Activated CD8-positive, alpha-beta memory T cell treated with anti-CD3 and anti-CD28 coated beads for 4 hours (primary cell): ENCODE measurements at places on chromosomes 12 and 14.

DNA sequence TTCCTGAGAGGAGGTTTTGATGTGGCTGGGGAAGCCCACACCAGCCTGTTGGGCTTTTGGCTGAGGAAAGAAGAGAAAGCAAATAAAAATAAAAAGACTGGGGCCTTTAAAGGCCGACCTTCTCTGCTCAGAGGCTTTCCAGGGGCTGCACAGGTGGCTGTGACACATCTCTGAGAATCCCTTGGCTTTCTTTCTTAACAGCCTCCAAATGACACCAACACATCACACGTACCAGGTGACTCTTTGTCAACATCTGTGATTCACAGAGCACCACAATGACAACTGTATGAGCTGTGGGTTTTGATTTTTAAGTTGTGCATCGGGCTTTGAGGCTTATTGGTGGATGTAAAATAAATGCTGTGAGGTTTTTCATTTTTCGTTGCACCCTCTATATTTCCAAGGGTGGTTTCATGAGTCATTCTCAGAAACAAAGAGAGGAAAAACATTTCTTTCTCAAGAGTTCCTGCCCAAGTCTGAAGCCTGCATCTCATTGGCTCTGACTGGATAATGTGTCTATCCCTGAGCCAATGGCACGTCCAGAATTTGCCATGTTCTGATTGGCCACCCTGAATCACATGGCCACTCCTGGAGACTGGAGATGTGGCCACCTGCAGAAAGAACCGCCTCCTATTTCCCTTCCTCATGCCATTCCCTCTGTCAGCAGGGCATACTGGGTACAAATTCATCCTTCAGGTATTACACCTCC is 349.0 kb downstream of the GLT1D1 start:
- no peak for DNase-seq

- no peak for DNase-seq
Observed at GRCh38 chr14:72165229-72165698, 233.0 kb downstream of the RGS6 start.

DNA sequence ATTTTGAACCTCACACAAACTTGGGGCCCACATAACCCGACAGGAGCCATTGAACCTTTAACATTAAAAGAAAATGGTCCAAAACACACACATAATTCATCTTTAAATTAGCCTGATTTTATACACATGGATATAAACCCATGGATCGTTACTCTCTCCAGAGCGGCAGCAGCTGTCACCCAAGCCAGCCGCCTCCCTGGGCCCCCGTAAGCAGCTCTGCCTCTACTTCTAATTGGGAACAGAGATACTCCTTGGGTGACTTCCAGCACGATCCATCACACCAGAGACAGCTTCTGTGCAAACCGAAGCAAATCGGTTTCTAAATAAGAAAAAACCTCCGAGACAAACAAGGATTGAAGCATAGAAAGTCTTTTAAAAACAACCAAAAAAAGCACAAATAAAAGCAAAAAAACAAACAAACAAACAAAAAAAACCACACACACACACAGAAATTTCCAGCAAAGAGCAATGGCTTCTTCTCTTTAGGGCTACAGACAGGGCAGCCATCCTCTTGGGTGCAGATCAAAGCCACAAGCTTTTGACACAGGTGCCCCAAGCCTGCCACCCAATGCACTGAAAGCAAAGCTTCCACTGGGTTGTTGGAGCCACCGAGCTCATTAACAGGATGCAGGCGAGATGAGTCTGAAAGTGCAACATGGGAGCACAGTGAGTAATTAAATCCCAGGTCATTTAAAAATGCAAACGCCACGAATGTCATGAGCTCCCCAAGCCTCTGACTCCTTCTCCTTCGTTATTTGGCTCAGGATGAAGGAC is 156.9 kb downstream of the DPF3 start:
- DNase-seq: no peak

DNA sequence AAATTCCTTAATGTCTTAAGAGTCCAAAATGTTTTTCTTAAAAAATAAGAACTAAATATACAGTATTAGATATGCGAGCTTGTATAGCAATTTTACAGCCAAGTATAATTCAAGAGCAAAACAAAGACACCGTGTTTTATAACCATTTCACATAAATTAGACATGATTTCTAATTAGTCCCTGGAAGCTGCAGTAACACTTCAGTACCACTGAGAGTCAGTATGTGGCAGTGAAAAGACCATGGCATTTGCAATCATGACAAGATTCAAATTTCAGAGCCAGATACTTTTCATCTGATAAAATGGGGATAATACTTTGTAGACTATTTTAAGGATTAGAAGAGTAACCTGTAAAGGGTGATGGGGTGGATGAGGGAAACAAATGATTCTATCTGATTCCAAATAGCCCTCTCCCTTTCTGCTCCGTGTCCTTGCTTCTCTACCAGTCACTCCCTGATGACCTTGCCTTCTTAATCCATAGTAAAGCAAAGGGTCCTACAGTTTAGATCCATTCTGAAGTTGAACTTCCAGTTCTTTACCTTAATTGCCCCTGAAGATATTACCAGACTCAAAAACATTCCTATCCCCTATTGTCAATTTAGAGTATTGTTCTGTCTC is 145.4 kb upstream of the ABCD2 start:
- DNase-seq: no peak

DNA sequence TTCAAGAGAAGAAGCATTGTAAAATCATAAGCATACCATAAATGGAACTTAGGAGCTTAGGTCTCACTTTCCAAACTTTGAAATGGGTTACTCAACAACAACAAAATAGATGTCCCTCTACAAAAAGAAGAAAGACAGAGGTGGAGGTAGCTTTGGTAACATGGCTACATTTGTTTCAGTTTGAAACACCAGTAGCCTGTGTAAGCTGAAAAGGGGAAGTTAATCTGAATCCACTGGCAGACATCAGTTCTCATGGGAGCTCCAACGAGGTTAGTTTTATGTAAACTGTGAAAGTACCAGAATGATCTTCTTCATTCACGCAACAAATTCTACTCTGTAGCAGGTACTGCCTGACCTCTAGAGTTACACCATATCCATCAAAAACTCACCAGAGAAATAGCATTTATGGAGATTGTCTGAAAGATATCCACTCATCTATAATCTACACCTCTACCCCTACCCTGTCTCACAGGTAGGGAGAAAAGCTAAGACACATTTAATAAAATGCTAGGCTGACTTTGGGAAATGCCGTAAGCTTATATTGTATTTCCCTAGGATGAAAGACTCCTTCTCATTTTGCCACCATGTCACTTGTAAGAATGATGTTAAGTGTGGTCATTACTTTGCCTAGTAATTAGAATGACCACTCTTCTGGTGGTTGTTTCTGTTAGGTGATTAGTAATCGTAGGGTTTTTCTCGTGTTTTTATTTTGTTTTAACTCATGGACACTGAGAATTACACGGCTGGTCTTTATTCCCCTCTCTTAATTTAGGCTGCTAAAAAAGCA is 224.1 kb downstream of the ASCL1 start:
- no peak for DNase-seq

DNA sequence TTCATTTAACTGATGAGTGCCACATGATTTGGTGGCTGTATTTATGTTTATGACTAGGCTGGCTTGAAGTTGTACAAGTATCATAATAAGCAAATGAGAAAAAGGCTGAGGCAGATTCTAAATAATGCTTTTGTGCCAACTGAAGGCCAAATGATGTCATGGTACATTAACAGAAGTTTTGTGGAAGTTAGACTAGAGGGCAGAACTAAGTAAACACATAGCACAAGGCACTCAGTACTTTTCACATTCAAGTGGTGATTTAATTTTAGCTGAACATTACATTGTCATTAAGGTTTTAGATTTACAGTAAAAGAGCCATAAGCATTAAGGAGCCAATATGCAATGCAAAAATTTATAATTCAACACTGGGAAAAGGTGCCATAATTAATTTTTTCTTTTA is 21.1 kb downstream of the PPP1CC start:
- no peak for DNase-seq

GRCh38 chr14:94775871-94776210 is 5.9 kb upstream of the GSC start:
- no peak for DNase-seq

- no peak for DNase-seq
Observed at GRCh38 chr14:21063479-21063878, 5.9 kb downstream of the RNASE8 start.

- DNase-seq: no peak
Observed at GRCh38 chr12:120267736-120268135, 2.2 kb upstream of the PXN start.

DNA sequence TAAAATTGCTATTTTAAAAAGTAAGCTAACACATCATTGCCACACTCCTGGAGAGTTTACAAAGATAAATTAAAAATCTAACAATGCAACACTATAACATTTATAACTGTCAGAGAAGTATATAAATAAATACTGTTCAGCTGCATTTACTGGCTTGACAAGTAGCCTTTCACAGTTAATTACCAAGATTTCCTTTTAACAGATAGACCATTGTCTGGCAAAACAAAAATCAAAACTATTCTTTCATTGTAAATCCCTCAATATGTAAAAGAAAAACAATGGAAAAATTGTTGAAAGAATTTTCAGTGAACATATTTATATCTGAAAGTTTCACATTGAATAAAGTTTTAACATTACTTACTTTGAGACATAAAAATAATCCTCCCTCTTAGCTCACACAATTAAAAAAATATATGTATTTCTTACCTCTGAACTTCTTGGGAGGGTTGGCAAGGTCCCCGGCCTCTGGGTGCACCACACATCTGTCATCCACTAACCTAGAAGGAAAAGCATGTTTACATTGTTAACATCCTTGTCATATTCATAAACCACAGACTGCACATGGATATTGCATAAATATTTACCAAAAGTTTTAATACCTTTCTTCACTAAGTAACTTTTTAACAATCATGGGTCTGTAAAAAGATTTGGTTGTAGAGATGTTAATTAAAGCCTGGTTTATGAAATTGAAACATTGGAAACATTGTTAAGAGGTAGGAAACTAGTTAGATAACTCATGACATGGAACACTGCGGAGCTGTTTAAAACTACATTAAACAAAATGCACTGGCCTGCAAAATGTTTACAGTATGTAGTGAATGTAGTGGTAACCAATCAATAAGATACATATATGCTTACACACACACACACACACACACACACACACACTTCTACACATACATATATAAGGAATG is 43.0 kb downstream of the ITPR2 start:
- DNase-seq: no peak

GRCh38 chr12:69765515-69765914 is 26.9 kb downstream of the RAB3IP start:
- no peak for DNase-seq

DNA sequence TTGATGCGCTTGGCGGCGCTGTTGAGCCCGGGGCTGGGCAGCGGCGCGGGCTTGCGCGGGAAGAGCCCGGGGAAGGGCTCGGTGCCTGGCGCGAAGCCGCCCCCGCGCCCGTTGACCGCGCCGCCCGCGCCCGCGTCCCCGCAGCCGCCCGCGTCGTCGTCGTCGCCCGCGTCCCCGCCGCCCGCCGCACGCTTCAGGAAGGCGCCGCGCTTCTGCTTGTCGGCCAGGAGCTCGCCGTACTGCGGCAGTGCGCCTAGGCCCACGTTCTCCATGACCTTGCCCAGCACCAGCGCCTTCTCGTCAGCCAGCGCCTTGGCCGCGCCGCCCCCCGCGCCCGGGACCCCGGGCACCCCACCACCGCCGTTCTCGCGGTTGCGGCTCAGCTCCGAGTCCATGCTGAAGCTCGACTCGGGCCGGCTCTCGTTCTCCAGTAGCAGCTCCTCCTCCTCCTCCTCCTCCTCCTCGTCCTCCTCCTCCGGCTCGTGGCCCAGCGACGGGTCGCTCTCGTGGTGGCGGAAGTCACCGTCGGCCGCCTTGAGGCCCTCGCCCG is 97.2 kb downstream of the BCL11B start:
- no peak for DNase-seq

DNA sequence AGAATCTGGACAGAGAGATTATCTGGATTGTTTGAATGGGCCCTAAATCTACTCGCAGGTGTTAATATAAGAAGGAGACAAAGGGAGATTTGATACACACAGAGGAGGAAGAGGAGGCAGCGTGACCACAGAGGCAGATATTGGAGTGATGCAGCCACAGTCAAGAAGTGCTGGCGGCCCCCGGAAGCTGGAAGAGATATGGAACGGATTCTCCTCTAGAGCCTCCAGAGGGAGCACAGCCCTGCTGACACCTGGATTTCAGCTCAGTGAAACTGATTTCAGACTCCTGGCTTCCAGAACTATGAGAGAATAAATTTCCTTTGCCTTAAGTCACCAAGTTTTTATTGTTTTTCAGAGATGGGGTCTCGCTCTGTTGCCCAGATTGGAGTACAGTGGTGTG is 9.2 kb upstream of the TC2N start:
- DNase-seq: no peak

DNA sequence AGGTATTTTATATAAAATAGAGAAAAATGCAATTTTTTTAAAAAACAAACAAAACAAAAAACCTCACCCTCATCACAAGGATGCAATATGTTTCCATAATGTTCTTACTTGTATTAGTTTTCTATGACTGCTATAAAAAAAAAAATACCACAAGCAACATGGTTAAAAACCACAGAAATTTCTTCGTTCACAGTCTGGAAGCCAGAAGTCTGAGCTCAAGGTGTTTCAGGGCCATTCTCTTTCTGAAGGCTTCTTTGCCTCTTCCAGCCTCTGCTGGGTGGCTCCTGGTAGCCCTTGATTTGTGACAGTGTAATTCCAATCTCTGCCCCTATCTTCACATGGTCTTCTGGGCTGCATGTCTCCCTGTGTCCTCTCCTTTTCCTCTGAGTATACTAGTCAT is 21.5 kb upstream of the SSTR1 start:
- no peak for DNase-seq

DNA sequence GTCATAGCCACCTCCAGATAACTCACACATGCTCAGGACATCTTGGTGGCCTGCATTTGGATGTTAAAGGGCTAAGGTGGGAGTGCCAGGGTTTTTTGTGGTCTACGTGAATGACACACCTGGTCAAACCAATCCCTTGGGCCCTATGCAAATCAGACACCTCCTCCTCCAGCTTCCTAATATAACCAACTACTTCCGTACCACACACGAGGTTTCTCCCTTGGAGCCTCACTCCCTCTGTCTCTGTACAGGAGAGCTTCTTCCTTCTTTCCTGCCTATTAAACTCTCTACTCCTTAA is 19.6 kb downstream of the APOBEC1 start:
- DNase-seq: no peak

DNA sequence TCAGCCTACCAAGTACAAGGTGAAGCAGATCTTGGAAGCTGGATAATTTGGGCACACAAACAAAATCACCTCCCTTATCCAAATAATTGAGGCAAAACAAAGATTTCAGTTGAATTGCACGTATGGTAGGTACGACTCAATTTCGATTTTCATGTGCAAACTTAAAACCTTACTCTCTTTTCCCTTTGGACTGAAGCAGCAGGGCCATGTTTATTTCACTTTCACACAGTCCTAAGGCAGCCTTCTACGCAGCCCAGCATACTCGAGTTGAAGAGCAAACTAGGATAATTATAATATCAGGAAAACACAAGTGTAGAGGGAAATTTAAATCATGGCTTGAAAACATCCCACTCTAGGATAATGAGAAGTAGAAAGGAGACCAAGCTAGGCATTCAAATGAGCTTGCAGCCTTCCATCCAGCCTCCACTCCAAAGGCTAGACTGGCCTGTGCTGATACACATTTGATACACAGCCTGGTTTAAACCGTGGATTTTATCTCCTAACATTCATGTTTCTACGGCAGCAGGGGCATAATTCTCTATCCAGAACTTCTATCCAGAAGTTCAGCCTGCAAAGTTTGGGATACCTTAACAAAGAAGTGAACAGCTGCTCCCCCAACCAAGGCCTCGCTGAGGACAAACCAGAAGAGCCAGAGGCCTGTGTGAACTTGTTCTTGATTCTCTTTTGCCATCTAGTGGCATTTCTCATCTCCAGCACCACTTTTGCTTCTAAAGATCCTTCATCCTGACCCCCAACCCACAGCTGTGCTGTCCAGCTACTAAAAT is 2.4 kb upstream of the RNASE7 start:
- DNase-seq: no peak
